ENCODE measurements at places on chromosomes 5 and 9.

GRCh38 chr9:32142074-32142473 is 242.4 kb upstream of the ACO1 start:
- no peak for DNase-seq

- no peak for DNase-seq
Observed at GRCh38 chr5:52799358-52799982, 11.8 kb downstream of the ITGA1 start.

- DNase-seq: no peak
Observed at GRCh38 chr5:175706499-175706898, 48.6 kb downstream of the HRH2 start.

DNA sequence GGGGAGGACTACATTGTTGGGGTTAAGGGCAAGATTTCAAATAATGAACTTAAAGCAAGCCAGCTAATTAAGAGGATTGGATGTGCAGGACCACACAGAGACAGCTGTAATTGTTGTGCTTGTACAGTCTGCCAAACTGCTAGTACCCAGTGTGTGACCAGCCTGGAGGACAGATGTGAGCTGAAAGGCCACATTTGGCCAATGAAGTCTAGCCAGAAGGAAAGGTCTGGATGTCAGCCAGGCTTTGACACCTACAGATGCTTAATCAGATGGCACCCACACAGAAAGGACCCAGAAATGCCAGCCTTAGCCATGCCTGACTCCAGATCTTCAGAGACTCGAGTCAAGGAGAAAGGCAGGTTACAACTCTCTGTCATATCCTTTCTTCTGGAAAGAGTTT is 491.1 kb downstream of the KIF4B start:
- DNase-seq: peak; percentile 91

DNA sequence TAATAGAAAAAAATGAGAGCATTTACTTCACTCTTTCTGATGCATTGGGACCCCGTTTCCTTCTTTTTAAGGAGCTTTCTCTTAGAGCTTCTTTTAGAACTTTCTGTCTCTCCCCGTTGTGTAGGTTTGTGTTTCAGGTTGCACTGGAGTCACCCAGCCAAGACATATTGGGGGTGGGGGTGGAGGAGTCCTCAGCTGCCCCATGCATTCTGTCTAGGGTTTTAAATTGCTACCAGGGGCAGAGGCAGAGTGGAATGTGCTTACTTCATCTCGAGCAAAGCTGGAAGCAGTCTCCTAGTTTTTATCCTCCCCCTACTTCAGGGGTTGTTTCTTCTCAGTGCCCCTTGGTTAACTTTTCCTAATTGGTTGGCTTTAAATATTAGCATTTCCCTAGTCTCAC is 9.4 kb downstream of the OR2K2 start:
- DNase-seq: no peak

- no peak for DNase-seq
Observed at GRCh38 chr5:25688156-25688555, 1043.4 kb upstream of the CDH10 start.

DNA sequence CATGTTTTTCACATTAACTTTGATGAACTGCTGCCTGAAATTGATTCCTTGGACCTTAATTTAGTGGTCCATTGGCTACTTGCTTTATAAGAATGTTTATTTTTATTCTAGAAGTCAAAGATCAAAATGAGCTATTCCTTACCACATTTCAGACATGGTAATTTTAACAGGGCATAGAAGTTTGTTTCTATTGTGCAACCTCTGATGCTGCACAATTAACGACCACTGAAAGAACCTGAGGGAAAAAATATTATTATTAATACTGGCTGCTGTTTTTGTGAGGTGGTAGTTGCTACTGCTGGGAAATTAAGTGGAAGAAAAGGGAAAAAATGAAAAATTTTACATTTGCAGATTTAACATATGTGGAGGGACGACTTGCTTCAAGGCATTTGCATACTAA is 37.9 kb upstream of the RAB3C start:
- DNase-seq: no peak

DNA sequence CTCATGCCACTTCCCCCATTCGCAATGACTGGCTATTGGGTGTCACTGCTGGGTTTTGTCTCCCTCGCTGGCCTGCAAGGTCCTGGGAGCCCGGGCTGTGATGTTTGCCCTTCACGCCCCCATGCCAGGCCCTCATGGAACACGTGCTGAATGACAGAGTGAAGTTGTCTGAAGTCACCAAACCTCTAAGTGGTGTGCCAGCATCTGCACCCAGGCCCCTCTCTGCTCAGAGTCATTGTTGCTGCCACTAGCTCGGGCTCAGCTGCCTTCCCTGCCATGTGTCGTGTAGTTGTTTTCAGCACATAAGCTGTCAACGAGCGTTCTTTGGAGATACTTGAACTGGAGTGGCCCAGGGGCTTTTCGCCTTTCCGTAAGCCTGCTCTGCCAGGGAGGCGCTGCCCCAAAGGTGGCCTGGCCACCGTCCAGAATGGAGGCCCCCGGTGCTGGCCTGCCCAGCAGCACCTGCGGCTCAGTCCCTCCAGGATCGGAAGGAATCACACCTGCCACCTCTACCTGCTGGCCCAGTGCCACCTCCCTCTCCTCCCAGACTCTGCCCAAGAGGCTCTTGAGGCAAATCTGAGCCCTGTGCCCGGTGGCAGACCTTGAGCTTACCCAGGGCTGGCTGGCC is 250.1 kb downstream of the PBX3 start:
- no peak for DNase-seq

DNA sequence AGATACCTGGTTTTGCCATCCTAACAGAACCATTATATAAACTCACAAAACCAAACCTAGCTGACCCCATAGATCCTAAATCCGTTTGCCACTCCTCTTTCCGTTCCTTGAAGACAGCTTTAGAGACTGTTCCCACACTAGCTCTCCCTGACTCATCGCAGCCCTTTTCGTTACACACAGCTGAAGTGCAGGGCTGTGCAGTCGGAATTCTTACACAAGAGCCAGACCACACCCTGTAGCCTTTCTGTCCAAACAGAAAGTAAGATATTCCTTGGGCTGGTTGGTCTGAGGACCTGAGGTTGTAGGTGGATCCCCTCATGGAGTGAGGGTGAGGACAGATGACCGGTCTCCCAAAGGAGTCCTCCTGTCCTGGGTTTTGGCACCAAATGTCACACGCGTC is 56.7 kb upstream of the NAA35 start:
- DNase-seq: no peak

- no peak for DNase-seq
Observed at GRCh38 chr9:32426278-32426939, 42.0 kb downstream of the ACO1 start.

DNA sequence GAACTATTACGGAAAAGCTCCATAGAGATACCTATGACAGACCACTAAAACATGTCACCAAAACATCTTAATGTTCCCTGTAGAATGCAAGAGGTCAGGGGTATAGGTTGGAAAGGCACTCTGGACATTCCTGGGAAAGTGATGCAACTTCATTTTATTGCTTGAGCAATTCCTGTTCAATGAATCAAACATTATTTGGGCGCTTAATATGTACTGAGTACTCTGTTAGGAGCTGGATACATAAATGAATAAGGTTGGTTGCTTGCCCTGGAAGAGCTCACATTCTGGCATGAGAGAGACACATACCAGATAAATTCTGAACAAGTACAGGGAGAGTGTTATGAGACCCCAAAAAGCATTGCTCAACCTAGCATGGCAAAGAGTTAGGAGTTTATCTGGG is 408.9 kb upstream of the DMAC1 start:
- DNase-seq: no peak

- DNase-seq: no peak
Observed at GRCh38 chr9:106622164-106622487, 240.8 kb upstream of the ZNF462 start.

DNA sequence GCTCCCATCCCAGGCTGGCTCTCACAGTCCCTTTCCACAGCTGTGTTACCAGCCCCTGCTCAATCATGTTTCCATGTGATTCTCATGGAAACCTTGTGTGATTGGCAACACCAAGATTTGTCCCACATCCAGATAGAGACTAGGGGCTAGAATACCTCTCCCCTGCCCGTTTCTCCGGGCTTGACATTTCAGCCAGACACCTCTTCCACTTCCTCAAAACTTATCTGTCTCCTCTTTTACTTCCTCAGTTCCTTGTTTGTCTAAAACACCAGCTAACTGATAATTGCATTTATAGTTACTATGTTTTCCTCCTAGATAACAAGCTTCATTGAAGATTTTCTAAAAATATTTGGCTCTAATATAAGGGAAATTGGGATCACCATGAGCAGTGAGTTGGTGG is 16.6 kb upstream of the KCNMB1 start:
- DNase-seq: no peak
